ENCODE measurements at places on chromosomes 13 and 19.

GRCh38 chr13:65940720-65941119, 1289.4 kb downstream of the PCDH9 start:
- DNase-seq: no peak

DNA sequence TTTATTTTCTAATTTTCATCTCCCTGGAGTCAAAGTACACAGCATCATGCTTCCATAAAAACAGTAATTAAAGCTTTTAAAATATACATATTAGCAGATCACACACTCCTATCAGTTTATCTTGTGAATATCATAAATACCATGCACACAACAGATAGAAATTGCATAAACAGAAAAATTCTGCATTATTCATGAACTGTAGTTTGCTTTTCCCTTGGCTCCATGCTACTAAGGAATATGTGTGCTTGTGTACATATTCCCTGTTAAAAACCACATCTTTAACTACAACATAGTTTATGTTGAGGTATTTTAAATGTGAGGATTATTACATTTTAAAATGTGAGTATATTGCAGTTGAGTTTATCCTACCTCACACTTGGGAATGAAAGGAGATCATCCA, 193.5 kb downstream of the FGF14 start:
- DNase-seq: no peak

DNA sequence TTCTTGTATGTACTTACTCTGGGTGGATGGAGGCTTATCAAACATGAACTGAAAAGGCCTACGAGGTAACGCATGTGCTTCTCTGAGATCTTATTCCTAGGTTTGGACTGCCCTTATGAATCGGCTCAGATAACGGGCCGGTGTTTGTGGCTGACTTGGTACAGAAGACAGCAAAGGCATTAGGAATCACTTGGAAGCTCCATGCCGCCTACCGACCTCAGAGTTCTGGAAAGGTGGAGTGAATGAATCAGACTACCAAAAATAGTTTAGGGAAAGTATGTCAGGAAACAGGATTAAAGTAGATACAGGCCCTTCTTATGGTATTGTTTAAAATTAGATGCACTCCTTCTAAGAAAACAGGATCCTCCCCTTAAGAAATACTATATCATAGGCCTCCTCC, 172.4 kb upstream of the PCDH9 start:
- DNase-seq: no peak

- no peak for DNase-seq
Observed at GRCh38 chr13:79549355-79550106, 68.6 kb downstream of the NDFIP2 start.

- DNase-seq: peak; percentile 85
Observed at GRCh38 chr19:19372656-19373416, 32.6 kb upstream of the GATAD2A start.

- no peak for DNase-seq
Observed at GRCh38 chr19:31185261-31185660, 164.0 kb downstream of the TSHZ3 start.

GRCh38 chr19:20287070-20287469, 120.1 kb downstream of the ZNF486 start:
- no peak for DNase-seq

All from SW480 (cell line).